ENCODE measurements at places on chromosomes 3 and 15.

GRCh38 chr3:61358364-61358763, 107.1 kb upstream of the FHIT start:
- peak; percentile 28 for DNase-seq

- DNase-seq, result no peak
These were observed 41.5 kb downstream of the CHD2 start for GRCh38 chr15:92941668-92942067.

DNA sequence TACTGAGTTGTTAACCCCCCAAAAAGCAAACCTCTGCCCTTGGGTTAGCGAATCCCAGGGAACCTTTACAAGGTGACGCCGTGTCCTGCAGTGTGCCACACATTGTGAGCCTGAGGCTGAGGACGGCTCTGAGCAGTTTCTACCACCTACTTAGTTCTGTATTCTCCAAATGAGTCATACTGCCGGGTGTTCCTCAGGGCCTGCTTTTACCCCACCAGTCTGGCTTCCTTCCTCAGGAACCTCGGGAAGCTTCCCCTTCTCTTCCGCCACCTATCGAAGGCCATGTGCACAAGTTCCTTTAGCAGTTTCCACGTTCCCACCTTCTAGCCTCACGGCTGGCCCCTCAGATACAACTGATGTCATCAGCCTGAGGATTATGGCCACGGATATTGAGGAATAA, 384.0 kb upstream of the TPM1 start:
- no peak for DNase-seq

DNA sequence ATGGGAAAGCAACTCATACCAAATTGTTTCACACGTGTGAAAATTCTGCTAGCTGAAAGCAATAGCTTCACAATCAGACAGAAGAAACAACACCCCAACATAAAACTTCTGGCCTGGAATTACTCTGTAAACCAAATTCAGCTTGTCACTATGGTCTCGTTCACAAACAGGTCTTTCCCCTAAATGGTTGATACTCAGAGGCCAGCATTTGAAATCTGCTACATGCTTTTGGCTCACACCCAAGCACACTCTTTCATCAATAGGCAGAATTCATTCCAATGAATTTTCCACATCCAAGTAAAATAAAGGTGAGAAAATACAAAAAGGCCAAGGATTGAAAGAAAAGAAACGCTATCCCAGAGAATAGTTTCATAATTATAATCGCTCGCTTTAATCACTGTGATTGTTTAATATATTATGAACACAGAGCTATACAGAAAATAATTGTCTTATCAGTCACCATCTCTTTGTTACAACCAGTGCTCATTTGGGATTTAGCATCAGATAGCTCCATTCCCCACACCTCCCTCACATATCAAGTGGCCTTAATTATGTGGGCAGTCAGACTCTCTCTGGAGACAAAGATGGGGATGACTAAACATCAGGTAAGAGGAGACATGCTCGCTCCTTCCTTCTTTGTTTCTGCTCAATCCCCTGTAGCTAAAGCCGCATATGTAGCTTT, 503.8 kb upstream of the ARRDC4 start:
- DNase-seq, result no peak

- no peak for DNase-seq
These were observed 18.2 kb upstream of the WDR49 start for GRCh38 chr3:167671878-167672427.

GRCh38 chr3:58198362-58198761, 12.4 kb downstream of the DNASE1L3 start:
- no peak for DNase-seq

DNA sequence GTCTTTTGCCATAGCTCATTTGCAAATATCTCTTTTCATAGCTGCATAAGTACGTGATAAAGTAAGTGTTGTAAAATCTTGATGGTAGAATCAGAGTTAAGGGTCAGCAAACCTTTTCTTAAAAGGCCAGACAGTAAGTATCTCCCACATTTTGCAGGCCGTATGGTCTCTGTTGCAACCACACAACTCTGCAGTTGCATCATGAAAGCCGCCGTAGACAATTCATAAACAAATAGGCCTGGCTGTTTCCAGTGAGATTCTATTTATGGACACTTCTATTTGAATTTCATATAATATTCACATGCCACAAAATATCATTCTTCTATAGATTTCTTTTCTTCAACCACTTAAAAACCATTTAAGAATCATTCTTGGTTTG, 248.5 kb downstream of the TLE3 start:
- no peak for DNase-seq

- no peak for DNase-seq
These were observed 33.7 kb downstream of the UQCC5 start for GRCh38 chr3:52570076-52570475.

DNA sequence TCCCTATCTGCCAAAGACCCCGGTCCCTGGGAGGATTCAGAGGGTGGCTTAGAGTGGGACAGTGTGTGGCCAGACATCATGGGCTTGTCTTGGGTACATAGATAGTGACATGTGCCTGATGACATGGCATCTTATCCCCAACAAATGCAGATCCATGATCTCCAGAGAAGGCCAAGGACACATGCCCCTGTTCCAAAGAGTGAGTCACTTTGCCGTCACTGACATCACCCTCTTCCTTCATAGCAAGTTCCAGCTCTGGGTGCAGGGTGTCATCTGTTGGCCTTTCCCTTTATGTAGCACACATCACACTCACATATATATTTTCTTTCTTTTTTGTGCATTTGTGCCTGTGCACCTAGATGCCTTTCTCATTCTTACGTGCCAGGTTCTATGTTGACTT, 350.5 kb downstream of the LRTM1 start:
- no peak for DNase-seq

- DNase-seq, result no peak
These were observed 21.6 kb upstream of the GPD1L start for GRCh38 chr3:32084870-32085269.

DNA sequence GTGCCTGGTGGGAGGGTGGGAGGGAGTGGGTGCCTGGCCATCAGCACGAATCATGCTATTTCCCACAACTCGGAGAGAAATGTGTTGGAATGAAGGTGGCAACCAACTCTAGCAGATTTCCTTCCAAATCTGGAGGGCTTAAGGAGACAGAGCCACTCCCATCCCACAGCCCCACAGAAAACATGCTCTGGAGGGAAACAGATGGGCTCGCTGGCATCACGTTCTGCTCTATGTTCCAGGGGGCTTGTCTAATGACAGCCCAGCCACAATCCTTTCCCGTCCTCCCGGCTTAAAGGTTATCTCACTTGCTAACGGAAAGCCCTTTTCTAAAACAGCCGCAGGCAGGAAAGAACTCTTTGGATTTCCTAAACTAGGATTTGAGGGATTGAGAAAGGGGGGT, 65.3 kb downstream of the ADAMTS17 start:
- DNase-seq, result peak; percentile 41

DNA sequence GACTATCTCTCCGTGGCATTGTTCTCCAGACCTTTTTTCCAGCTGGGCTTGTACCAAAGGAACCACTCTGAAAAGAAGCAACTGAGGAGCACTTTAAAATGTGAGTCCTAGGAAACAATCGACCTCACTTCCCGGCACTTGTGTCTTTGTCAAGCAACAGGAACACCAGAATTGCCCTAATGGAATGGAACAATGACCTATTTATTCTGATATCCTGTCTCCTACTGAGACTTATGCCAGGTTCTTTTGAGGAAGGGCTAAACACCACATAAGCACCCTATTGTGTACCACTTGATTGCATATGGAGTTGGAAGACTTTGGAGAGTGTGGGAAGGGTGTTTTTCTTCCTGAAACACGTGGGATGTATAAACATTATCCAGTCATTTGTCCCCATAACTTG, 56.8 kb upstream of the TGFBR2 start:
- no peak for DNase-seq

DNA sequence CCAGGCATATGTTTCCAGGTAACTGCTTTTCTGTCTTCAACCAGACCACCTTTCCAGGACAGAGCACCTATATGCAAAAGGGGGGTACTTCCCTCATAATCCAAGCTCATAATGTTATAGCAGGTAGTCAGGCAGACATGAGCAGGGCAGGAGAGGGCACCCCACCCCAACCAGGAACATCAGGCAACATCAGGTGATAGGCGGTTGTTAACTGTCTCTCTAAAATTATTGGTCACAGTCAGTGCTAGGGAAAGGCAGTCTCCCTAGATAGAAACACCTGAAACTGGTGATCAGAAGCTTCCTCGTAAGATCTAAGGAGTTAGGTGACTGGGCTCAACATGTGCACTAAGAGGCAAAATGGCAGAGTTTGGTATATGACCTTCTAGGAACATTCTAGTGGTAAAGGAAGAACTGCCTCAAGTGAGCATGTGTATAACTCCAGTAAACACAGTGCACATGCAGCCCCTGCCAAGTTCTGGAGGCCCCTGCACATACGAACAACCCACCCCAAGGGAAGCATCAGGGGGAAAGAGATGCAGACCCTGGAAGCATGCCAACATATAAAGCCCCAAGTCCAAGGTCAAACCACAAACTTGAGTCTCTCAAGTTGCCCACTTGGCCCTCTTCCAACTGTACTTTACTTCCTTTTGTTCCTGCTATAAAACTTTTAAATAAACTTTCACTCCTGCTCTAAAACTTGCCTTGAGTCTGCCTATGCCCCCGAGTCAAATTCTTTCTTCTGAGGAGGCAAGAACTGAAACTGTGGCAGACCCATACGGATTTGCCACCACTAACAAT, 270.9 kb downstream of the ULK4 start:
- DNase-seq, result no peak

- no peak for DNase-seq
These were observed 847.7 kb downstream of the EPHA3 start for GRCh38 chr3:89955156-89955555.

DNA sequence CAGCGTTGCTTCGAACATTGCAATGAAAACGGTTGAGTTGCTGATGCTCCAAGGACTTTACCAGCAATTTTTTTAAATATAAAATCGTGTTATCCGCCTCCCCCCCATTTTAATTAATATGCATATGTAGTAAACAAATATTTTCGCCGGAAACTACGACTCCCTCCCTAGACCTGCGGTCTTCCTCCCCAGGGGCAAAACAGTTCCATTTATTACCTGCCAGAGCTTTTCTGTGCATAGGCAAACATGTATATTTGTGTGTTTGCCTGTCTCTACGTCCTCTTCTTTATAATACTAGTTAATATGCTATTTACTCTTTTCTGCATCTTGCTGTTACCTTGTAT, 593 bp upstream of the RSL24D1 start:
- no peak for DNase-seq

DNA sequence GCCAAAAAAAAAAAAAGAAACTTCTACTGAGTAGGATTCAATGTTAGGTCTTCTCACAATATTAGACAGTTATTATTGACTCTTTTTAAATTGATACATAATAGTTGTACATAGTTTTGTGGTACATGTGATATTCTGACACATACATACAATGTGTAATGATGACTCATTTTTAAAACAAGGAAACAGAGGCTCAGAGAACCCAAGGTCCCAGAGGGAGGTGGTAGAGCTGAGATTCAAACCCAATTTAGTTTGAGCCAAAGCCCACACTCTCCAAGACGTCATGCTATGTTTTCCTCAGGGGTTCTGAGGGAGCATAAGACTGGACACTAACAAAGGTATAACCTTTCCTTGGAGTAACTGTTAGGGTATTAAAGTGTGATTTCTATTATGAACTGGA, 40.6 kb downstream of the MYO5C start:
- DNase-seq, result no peak

DNA sequence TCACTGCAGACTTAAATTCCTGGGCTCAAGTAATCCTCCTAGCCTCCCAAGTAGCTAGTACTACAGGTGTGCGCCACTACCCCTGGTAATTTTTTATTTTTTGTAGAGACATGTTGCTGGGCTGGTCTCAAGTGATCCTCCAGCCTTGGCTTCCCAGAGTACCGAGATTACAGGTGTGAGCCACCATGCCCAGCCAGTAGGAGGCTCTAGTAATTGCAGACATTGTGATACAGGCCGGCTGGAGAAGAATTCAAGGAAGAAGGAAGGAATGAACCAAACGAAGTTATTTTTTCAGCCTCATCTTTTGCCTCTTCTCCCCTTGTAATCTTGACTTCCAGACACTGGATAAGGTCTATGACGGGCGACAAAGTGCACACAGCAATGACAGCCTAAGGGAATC, 3.2 kb upstream of the PPP4R2 start:
- no peak for DNase-seq

- no peak for DNase-seq
These were observed 56.7 kb downstream of the UQCC5 start for GRCh38 chr3:52593103-52593502.

GRCh38 chr3:185479373-185479945, 19.4 kb downstream of the TMEM41A start:
- no peak for DNase-seq

GRCh38 chr3:35505772-35506171, 133.6 kb upstream of the ARPP21 start:
- no peak for DNase-seq

- DNase-seq, result no peak
These were observed 1.5 kb downstream of the TMOD2 start for GRCh38 chr15:51752888-51753287.

DNA sequence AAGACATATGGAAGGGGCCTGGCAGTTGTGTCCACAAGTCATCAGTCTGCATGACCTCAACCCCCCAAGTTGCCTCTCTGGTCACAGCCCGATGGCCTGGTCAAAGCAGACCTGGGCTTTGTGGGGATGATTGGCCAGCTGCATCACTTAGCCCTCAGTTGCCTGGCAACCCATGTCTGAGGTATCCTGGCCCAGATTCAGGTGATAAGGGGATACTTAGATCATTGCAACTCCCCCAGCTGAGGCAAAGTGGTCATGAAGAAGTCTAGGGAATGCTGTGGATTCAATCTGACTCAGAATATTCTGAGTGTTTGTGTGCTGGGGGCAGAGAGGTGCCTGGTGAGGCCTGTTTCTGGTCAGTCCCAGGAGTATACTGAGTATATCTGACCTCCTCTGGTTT, 5.0 kb downstream of the GPR156 start:
- DNase-seq, result no peak

DNA sequence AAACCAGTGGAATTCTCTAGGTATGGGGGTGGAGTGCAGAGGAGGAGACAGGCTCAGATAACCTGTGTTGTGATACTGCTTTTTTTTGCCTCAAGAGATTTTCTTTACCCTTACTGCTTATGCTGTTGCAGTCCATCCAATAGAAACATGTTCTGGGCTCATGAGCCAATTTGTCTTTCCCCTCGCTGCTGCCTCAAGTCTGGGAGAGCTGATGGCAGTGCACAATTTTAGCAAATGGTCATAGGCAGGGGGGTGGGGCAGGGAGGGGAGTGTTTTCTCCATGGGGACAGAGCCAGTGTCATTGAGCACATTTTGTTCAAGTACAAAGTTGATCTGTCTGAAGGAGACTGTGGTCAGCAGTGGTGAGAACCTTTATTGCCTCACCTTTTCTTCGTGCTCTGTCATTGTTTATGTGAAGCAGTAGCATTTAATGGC, 134.9 kb downstream of the MBNL1 start:
- DNase-seq, result no peak

DNA sequence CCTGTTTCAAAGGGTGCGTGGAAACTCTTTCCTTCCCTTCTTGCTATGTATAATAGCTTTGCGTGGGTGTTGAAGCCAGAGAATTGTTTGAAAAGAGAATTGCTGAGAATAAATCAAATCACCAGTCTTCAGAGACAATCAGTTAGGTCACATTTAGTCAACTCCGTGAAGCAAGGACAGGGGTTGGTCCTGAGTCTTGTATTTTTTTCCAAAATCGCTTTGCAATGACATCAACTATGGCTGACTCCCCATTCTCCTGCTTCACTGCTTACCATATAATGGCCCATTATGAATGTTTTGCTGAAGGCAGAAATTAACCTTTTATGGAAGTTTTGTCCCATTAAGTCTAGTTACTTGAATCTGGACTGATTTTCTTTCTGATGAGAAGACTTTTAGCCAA, 852.8 kb downstream of the AGBL1 start:
- no peak for DNase-seq

- peak; percentile 37 for DNase-seq
These were observed 5.3 kb downstream of the P2RY12 start for GRCh38 chr3:151379083-151379734.

GRCh38 chr3:185583925-185584324, 2.2 kb upstream of the SENP2 start:
- DNase-seq, result no peak

All from WERI-Rb-1 (cell line).